ENCODE measurements at places on chromosomes 1 and 21.

DNA sequence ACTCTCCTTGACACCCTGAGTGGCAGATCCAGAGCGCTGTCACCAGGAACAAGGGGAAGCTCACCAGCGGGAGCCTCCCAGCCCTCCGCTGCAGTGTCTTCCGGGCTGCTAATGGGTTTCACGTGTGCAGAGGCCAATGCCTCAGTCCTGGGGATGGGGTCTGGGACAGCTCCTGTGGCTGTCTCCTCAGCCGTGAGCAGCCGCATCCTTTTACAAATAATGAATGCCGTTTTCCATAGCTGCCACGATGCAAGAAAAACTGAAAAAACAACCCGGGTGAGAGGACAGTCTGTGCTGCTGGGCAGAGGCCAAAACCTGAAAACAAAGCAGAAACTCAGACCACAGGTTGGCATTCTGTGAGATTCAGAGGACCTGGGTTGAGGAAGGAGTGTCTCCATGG is 212.2 kb upstream of the RAB4A start:
- peak; percentile 45 for DNase-seq

- DNase-seq: no peak
These were observed 84.2 kb downstream of the OBSCN start for GRCh38 chr1:228291906-228292608.

GRCh38 chr1:47547753-47548573 is 110.1 kb downstream of the FOXD2 start:
- DNase-seq: no peak

DNA sequence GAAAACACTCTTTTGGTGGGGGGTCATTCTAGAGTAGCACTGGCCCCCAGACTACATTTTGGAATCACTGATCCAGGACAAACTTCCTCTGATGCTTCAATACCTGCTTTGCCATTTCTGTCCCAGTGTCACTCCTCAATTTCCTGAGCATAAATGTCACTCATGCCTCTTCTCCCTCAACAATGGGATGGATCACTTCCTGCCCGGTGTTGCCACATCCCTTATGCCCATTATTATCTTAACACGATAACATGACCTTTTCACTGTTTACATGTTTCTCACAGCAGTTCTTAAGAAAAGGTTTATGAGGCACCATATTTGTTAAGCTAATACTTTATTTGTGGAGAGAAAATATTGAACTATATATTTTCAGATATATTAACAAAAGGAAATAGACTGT is 3.9 kb upstream of the ITLN1 start:
- no peak for DNase-seq

- DNase-seq: no peak
These were observed 176.4 kb upstream of the C8B start for GRCh38 chr1:57142169-57142568.

DNA sequence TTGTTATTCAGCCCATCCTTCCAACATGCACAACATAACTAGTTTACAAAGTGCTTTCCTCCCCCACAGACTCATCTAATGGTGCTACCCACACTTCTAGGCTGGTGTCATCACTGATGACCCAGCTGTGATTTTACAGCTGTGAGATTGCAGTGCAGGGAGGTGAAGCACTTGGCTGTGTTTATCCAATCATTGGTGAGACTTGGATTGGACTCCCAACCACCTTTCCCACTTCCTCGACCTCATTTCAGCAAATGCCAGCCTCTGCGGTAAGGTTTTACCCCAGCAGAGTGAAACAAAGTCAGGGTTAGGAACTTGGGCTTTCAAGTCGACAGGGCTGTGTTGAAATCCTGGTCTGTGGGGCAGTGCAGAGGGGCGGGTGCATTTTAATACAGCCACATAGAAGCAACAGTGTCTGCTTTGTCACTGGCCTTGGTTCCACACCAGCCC is 22.1 kb downstream of the ECHDC2 start:
- no peak for DNase-seq

- DNase-seq: no peak
These were observed 100.2 kb upstream of the COG2 start for GRCh38 chr1:230542054-230542453.

DNA sequence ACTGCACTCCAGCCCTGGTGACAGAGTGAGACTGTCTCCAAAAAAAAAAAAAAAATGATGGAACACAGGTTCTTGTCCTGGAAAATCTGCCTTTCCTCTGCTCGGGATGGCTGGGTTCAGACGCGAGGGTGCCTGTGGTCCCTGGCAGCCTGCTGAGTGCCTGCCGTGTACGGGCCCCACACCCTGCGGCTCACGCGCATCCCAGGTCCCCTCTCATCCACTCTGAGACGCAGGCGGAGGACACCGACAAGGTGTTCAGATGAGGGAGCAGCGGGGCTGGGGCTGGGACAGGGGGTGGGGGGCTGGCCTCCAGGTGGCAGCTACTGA is 4.3 kb upstream of the ANKRD65 start:
- no peak for DNase-seq

DNA sequence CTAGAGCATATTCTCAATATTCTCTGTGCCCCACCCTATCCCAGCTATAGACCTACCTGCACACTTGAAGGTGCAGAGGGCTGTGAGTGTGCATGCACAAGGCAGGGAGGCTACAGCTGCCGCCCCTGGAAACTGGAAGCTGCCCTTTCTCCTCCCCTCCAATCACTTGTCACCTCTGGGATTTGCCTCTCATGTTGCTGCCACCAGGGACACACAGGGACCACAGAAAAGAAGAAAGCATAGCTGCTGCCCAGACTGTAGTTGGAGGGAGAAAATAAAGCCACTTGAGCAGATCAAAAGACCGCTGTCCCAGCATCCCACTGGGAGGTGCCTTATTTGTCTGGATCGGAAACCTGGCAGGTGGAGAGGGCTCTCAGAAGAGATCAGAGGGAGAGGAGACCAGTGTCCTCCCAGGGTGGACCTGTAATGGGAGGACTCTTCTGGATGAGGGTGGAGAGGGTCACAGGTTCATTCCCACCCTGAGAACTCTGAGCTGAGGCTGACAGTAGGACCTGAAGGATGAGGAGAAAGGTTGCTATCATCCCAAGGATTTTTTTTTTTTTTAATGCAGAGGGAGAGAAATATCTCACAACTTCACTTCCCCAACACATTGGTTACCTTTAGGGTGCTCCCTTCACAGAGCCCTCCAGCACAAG is 7.6 kb upstream of the INPP5B start:
- no peak for DNase-seq

GRCh38 chr21:28923439-28923975 is 69.2 kb downstream of the LTN1 start:
- peak; percentile 47 for DNase-seq

- DNase-seq: no peak
These were observed 58.1 kb upstream of the SSX2IP start for GRCh38 chr1:84748364-84748763.
